Spleen (tissue), 13 donors: ENCODE measurements at places on chromosomes 13 and 19. TPM values are rescaled to one million over a fixed set of nuclear protein-coding genes. Genes with fewer than 3 reads are reported as not detected.

CGB8 gene
- polyA plus RNA-seq = not detected

ADGRE3 gene
- polyA plus RNA-seq = 0.17 TPM

- DNase-seq = no peak
Observed at GRCh38 chr13:109166804-109167203, 537.4 kb downstream of the MYO16 start.

DNA sequence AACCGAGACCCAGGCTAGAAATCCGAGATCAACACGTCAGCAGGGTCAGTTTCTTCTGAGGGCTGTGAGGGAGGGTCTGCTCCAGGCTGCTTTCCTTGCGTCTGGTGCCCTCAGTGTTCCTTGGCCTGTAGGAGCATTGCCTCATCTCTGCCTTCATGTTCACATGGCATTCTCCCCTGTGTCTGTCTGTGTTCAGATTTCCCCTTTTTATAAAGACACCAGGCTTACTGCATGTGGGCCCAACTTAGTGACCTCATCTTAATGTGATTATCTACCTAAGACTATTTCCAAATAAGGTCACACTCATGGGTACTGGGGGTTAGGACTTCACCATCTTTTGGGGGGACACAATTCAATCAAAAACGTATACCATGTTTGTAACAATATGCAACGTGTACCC lies 57.2 kb upstream of the C1QTNF9 start:
- no peak for DNase-seq

PSPN gene
- polyA plus RNA-seq = 1.2 TPM

FNDC3A gene
- 13.3 TPM for polyA plus RNA-seq

SHC2 gene
- polyA plus RNA-seq = 78.5 TPM

DNA sequence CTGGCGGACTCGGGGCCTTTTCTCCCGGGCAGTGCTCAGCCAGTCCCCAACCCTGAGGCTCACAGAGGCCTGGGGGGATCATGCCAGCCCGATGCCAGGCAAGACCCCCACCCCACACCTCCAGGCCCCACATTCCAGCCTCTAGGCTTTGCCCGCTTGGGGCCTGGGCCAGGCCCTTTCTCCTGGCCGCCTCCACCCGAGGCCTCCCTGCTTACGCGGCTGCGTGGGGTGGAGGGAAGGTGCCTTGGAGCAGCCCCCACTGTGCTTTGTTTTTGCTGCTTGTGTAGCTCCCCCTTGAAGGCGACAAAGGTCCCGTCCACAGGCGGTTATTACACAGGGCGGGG lies 38.4 kb downstream of the SMIM24 start:
- no peak for DNase-seq

SLC25A41 gene
- polyA plus RNA-seq = 0.18 TPM
